Nucleus accumbens (tissue), 56 donors: ENCODE measurements at places on chromosomes 6 and 20.

- DNase-seq, result no peak
Observed at GRCh38 chr6:149938571-149939355, 3.1 kb upstream of the ULBP2 start.

- peak; percentile 57 for DNase-seq
Observed at GRCh38 chr6:165987483-165988301, 180.0 kb downstream of the TBXT start.

GRCh38 chr6:3294396-3294795 lies 35.6 kb downstream of the PSMG4 start:
- DNase-seq, result no peak

DNA sequence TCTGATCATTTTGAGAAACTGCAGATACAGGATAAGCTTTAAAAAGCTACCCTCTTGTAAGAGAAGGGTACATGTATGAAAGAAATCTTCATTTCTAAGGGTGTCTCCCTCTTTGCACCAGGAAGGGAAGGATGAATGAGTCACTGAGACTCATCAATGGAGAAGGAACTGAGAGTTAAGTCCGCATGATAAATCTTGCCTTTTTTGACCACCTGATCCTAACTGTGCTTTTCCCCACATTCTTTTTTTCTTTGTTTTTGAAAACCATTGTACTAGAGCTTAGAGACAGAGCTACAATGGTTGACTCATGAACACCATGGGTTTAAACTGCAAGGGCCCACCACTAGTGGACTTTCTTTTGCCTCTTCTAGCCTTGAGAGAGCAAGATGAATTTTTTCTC lies 353.0 kb upstream of the RGS17 start:
- no peak for DNase-seq

DNA sequence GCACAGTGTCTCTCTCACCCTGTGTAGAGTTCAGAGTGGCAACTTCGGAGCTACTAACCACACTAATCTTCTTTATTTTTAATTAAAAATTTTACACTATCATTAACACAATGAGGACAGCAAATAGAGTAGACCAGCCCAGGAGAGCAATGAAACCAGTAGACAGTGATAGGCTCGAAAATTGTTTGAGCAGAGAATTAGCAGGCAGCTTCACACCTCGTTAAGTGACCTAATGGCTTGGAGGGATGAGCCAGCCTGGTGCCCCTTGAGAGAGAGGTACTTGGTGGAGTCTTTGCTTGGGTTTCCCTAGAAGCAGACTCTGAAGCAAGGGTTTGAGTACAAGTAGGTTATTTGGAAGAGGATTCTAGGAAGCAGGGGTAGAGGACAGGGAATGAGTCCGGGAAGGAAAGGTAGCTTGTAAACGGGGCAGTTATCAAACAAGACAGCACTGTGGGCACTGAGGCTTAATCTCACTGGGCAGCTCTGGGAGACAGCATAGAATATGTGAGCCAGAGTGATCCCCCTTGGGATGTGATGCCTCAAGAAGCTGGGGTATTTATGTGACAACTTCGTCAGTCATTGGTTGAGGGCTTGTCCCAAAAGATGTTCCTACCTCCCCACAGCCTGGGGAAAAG lies 146.1 kb downstream of the PCSK2 start:
- DNase-seq, result no peak

GRCh38 chr6:80173411-80173810 lies 66.9 kb downstream of the BCKDHB start:
- DNase-seq, result no peak

DNA sequence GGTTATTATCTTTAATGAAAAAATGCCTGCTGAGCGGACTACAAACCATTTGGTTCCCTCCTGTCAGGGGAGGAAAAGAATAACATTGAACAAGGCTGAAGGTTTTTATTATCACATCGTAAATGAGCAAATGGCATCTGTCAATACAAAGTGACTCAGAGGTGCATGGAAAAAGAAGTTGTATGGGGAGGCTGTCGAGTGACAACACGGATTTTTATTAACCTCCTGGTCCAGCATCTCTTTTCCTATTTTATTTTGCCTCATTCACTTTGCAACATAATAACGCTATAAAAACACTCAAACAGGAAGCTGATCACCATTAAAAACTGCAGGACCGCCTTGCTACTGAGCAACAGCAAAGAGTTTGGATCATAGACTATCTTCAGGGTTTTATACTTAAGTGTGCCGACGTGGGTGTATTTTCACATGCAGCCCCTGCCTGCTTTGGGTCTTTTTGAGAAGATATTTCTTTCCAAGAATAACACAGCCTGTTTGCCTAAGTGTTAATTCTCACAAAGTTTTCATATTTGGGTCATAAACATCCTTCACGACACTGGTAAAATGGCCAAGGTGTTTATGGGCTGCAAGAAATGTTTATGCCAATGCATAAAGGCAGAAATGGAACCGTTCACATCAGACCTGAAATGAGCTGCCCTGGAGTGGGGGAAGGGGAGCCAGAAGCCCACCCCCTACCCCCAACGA lies 132.1 kb upstream of the SALL4 start:
- DNase-seq, result no peak

GRCh38 chr6:84768442-84769174 lies 4.2 kb upstream of the TBX18 start:
- DNase-seq, result no peak

DNA sequence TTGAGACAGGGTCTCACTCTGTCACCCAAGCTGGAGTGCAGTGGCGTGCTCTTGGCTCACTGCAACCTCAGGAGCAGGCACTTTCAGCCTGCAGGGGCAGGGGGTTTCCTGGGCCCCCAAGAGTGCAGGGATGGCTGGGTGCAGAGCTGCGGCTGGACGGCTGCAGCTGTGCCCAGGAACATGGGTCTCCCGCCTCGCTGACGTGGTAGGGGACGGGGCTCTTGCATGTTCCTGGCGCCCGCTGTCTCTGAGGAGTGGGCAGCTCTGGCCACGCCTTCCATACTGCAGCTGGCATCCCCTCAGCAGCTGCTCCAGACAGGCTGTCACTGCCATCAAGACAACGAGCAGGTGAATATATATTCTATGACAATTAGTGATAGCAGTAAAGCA lies 2.2 kb upstream of the DEK start:
- no peak for DNase-seq

GRCh38 chr20:3218307-3218988 lies 9.2 kb downstream of the ITPA start:
- peak; percentile 52 for DNase-seq

- DNase-seq, result peak; percentile 11
Observed at GRCh38 chr6:164690241-164690640, 619.2 kb downstream of the C6orf118 start.

GRCh38 chr20:1927217-1927616 lies 32.0 kb downstream of the SIRPA start:
- DNase-seq, result no peak

GRCh38 chr20:58657262-58657661 lies 6.2 kb downstream of the STX16 start:
- no peak for DNase-seq
